ENCODE measurements at places on chromosomes 5 and 9.
A peak's percentile ranks its signal among the peaks of the same experiment; 100 is the strongest.

GRCh38 chr5:140587495-140587894 is 22.9 kb downstream of the SLC35A4 start:
- DNase-seq: no peak

- no peak for DNase-seq
These were observed 18.6 kb downstream of the HOMER1 start for GRCh38 chr5:79495311-79495710.

GRCh38 chr5:135194573-135195269 is 160.7 kb upstream of the PITX1 start:
- DNase-seq: no peak

- DNase-seq: no peak
These were observed 24.9 kb downstream of the LIFR start for GRCh38 chr5:38531518-38531917.

- DNase-seq: no peak
These were observed 8.1 kb downstream of the HNRNPAB start for GRCh38 chr5:178212241-178213002.

- no peak for DNase-seq
These were observed 175.8 kb upstream of the ADCY2 start for GRCh38 chr5:7220156-7220555.

GRCh38 chr5:142366007-142366406 is 41.2 kb upstream of the SPRY4 start:
- DNase-seq: no peak

DNA sequence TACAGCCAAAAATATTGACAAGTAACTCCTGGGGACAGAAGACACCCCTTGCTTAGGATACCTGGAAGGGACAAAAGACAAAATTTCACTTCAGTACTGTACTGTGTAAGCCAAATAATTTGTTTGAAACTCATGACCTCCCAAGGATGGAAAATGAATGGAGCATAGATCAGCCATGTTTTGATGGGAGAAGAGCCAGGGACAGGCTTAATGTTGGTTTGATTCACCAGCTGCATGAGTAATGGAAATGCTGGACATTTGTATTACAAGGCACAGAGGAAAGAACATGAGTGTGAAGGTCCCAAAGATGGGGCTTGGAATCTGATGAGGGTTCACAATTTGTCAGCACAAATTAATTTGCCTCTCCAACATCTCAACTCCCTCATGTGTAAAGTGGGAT is 122.8 kb downstream of the ENC1 start:
- DNase-seq: no peak

DNA sequence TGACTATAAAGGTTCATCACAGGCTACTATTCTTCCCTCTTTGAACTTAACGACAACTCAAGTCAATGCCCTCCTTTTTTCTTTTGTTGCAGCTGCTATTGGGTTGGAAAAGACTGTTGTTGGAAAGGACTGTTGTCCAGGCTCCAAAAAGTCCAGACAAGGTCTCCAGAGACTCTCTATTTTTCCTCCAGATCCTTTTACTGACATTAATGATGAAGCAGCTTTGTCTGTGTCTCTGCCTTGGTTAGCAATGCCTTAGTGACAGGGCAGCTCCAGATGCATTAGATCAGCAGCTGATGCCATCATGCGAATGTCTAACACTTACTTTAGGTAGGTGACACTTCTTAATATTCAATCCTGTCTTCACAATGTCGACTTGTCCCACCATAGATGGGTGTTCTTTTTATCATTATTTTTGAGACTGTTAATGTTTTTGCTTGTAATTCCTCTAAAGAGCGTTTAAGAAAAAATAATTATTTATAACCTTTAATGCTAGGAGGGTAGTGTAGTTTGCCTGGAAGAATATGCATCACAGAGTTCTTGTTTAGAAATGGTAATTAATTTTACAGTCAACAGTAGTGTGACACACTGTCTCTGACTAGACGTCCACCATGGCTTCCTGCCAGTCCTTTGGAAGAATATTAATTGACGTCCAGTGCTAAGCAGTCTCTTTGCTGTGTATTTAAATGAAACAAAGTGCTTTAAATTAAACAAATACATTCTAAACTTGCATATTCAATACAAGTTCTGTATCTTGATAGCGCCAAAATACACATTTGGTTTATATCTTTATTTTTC is 492.2 kb downstream of the NR2F1-AS1 start:
- no peak for DNase-seq

DNA sequence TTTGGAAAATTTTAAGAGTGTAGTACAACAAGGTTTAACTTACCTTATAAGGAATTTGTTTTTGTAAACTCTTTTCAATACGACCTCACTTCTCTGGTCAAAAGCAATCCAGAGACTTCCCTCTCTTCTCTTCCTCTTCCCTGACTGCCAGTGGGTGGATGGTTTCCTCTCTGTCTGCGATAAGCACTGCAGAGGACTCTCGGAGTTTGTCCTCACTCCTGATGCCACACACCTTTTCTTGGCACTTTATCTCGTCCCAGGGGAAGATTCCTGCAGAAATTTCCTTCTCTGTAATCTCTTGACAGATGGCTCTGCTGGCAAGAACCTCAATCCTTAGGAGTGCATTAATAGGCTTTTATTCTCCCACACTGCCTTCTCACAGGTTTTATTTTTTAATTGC is 641.6 kb downstream of the NR2F1-AS1 start:
- DNase-seq: no peak

DNA sequence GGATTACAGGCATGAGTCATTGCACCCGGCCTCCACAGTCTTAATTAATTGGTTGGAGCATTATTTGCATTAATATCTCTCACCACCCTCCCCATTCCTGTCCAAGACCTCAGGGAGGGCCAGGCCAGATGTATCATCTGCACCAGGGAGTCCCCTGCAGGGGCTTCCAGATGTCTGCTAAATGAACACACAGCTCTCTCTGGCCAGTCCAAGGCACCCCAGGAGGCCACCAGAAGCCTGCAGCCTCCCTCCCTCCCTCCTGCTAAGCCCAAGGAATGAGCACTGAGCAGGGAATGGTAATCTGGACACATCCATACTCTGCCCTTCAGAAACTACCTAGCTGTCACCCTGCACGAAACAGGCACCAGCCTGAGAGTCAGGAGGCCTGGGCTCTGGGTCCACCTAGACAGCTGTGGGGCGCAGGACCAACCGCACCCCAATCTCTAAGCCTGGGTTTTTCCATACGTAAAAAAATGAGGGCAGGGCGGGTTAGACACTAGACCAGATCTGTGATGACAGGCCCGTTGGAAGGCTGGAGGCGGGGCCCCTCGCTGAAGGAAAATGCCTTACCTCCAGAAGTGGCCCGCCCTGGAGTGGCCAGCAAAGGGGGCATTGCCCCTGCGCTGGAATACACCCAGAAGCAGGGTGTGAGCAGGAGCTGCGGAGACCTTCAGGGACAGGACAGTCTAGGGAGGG is 8.3 kb downstream of the CIZ1 start:
- no peak for DNase-seq

- no peak for DNase-seq
These were observed 312.4 kb downstream of the ARHGEF28 start for GRCh38 chr5:73938280-73938937.

DNA sequence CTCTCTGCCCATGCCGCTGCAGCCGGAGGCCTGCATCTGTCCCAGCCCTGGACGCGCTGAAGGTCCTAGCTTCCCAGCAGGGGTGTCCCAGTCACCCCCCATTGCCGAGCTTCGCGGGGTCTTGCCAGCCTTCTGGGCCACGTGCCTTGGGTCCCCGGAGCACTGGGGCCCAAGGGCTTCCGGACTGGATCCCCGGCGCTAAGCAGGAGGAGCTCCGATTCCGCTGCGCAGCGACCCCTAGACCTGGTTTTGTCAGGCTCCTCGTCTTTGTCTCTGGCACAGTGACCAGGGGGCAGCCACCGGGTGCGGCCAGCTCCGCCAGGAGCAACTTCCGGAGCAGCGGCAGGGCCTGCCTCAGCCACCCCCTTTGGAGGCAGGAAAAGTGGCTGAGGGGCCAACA is 3.3 kb upstream of the IRX1 start:
- no peak for DNase-seq

DNA sequence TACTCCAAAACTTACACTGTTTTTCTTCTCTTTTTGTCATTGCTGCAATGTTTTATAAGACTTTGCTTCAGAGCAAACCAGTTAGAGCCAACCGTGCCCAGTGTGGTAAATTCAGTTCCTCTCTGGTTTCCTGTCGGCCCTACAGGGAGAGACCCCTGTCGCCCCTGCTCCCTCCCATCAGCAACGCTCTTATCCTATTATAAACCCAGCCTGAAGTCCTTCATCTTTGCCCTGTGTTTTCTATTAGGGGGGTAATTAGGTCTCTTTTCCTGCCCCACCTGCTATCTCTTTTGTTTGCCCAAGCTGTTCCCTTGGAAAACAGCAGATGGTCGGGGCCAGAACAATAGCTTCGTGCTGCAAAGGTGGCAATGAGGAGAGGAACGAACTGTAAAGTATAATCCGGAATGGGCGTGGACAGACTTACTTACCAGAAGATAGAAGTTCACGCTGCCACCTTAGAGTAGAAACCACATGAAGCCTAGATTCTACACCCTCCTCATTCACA is 21.4 kb upstream of the OTULINL start:
- no peak for DNase-seq

DNA sequence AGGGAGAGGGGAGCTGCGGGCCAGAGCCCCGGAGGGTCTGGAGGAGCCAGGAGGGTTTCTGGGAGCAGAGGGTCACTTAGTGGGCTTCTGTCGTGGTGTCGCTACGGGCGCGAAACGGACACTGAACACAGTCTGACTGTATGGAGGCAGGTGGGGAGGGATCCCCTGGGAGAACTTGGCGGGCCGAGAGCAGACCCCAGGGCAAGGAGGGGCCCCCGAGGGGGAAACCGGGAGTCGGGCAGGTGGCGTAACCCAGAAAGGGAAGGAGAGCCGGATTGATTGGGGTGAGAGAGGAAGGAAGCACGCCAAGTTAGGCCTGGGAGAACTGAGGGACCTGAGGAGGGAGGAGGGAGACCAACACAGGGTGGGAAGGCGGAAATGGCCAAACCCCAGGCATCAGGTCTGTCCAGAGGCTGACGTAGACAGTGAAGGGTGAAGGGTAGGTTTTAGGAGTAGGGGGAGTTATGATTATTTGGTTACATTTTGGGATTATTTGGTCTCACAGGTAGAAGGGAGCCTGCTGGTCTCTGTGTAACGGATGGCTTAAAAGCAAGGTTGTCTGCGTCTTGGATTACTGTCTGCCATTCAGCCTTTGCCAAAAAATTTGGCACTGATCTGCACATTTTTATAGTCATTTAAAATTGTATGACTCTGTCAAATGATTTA is 3.3 kb upstream of the MSMP start:
- DNase-seq: peak; percentile 35

- DNase-seq: no peak
These were observed 3.5 kb downstream of the TMCO6 start for GRCh38 chr5:140642718-140643117.

DNA sequence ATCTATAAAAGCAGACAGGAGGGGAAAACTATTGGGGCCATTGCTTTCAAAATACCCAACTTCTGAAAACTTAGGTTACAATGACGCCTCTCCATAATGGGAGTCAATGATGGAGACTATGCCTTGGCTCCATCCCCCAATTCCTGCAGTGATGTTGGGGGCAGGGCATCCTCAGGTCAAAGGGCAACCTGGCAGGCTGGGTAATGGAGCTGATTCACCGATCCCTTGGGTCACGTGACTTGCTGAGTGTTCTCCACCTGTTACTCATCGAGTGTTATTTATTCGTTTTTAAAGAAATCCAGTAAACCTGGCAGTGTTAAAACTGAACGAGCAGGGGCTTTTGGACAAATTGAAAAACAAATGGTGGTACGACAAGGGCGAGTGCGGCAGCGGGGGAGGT is 244.4 kb downstream of the FAM114A2 start:
- no peak for DNase-seq

DNA sequence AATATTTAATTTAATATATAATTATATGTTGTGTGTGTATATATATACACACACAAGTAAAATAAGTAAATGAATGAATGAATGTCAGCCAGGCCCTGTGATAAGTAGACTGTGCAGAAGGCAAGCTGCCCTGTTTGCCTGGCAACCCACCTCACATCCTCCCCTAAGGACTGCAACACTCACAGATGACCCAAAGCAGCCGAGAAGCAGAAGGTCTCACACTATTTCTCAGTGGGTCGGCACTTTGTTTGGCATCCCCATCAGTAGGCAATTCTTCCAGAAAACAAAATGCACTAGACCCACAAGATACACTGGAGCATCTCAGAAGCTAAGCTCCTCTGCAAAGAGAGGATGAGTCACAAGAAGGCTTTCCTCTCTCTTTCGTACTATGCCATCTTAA is 152.1 kb upstream of the GRAMD2B start:
- DNase-seq: no peak

Measured in hippocampal formation (tissue), 2 donors.